Fibroblast of lung (primary cell): ENCODE measurements at places on chromosomes 1 and 21. TPM values are rescaled to one million over a fixed set of nuclear protein-coding genes. Genes with fewer than 3 reads are reported as not detected.

Gene WDR64
- total RNA-seq: not detected in 2 replicates

Gene DPYD
- 63.1 and 64.2 TPM in 2 replicates for total RNA-seq

Gene TFF3
- total RNA-seq: not detected in 2 replicates

DNA sequence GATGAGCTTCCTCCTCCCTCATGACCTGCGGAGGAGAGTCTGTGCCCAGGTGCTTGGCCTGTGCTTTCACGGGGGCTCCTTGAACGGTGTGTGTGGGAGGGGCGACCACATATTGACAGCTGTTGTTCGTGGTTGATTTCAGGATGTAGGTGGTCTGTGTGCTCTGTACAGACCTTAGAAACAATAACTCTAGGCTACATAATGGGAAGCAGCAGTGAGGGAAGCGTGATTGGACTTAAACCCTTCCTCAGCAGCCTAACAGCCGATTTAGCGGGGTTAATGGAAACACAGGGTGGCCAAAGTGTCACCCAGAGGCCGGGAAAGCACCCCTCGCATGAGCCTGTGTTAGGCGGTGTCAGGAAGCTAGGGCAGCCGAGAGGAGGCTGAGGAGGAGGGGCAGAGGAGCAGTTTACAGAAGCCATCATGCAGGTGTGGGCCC lies 56.0 kb downstream of the TBCE start:
- H3K27me3 ChIP-seq: no peaks in the 10 kb centered on the region
- no peaks in the 10 kb centered on the region for H3K4me1 ChIP-seq
- DNase-seq: no peak

DNA sequence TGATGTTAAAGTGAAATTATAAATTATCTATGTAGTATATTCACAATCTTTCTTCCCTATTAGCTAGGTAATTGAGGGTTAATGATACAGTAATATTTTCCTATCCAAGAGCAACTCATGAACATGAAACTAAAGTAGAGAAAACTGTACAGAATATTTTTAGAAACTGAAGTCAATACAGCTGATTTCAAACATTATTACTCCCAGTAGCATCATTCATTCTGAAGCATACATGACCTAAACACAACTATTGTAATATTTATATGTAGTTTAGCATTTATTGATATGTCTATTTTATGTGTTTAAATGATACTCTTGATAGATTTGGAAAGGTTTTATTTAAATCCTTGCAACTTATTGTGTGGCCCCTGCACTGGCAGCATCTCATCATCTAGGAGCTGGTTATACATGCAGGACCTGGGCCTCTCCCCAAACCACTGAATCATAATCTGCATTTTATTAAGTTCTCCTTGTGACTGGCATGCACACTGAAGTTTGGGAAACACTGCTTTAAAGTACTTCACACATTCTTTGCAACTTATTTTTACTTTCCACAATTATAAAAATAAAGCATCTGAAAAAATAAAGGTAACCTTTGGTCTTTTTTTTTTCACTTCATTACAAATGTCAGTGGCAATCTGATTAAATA lies 199.9 kb downstream of the LRRC40 start:
- no peaks in the 10 kb centered on the region for H3K27me3 ChIP-seq
- H3K36me3 ChIP-seq: no peaks in the 10 kb centered on the region
- DNase-seq: no peak
- H3K4me1 ChIP-seq: no peaks in the 10 kb centered on the region
- no peak overlapping the region for H3K27ac ChIP-seq
- no peak overlapping the region for H3K4me3 ChIP-seq

- no peak overlapping the region for H3K27ac ChIP-seq
- no peaks in the 10 kb centered on the region for H3K27me3 ChIP-seq
- DNase-seq: no peak
- H3K36me3 ChIP-seq: peaks cover 2% of the 10 kb centered on the region
- no peak overlapping the region for H3K4me3 ChIP-seq
Measured at GRCh38 chr1:54384471-54384870, 21.7 kb downstream of the SSBP3 start.
